ENCODE measurements at places on chromosomes 16 and 17.
A peak's percentile ranks its signal among the peaks of the same experiment; 100 is the strongest.

DNA sequence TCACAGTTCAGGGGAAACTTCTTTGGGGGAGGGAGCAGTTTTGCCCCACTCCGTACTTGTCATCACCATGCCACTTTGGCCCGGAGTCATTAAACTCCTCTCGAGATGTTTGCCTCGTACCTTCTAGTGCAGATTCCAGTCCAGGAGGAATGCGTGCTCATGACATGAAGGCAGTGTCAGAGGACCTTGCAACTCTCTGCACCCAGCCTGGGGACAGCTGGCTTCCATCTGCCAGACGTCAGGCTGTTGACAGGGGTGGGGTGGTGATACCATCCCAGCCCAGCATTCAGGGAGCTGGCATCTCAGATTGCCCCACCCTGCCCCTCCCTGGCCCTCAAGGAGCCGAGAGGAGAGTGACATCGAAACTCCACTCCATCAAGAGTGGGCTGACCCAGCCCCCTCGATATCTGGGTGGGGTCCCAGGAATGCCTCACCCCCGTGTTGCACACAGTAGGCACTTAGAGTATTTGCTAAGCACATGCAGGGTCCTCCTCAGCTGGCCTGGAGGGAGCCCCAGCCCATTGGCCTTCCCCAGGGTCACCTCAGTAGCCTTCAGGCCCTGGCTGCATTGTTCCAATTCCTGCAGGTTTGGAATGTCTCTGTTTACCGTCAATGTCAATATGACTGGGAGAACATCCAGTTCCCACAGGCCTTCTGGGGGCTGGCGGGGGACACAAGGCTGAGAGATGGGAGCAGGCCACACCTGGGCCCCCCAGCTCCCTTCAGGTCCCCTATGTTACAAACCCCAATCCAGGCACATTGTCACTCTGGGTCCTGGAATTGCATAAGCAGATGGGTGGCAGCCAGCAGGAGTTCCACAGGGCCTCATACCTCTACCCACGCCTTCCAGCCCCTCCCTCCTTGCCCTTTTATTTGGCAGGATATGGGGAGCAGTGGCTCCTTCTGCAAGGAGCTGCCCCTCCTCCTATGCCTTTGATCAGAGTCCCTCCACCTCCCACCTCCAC is 21.3 kb upstream of the EMP2 start:
- DNase-seq = no peak

- no peak for DNase-seq
Measured at GRCh38 chr17:76530095-76530723, 7.3 kb downstream of the CYGB start.

DNA sequence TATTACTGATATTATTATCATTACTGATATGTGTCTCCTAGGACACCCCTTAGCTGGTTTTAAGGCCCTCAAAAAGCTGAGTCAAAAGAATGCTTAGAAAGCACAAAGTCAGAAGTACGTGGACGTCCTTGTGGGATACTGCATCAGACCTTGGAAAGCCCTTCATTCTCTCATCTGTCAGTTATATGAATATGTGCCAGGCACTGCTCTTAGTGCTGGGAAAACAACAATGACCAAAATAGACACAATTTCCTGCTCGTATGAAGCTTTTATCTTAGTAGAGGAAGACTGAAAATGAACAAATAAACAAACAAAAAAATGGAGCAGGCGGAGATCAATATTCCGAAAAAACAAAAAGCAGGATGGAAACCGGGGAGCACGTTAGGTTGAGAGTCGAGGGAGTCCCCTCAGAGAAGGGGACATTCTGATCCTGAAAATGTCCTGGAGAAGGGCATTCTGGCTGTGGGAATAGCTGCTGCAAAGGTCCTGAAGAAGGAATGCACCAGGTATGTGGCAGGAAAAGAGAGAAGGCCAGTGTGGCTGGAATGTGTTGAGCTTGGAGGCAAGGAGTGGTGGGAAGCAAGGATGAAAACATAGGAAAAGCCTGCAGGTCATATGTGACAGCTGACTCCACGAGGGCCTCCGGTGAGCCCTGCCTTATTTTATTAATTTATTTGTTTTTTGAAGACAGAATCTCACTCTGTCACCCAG is 15.5 kb upstream of the TMEM94 start:
- DNase-seq = no peak

GRCh38 chr17:31738067-31738466 is 121.0 kb downstream of the COPRS start:
- DNase-seq = no peak

DNA sequence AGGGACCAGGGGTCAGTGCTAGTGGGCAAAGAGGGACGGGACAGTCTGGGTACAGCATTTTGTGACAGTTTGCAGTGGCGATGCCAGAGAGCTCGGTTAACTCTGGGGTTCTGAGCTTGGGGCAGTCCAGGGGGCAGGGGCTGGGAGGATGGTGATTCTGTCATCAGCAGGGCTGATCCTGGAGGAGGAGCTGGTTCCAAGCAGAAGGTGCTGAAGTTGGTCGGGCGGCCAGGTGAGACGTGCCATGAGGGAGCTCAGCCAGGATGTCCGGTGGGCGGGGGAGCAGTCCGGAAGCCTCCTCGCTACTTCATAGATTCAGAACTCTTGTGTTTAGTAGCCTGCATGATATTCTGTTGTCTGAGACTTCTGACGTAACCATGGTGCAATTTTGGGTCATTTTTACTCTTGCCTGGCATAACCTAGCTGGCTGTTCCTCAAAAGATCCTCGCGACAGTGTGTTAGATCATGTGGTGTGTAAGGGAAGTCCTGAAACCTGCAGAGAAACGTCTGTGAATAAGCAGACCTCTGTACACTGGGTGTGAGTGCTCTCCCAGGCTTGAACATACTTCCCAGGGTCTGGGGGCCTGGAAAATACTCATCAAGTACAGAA is 122.0 kb downstream of the CLEC16A start:
- no peak for DNase-seq

DNA sequence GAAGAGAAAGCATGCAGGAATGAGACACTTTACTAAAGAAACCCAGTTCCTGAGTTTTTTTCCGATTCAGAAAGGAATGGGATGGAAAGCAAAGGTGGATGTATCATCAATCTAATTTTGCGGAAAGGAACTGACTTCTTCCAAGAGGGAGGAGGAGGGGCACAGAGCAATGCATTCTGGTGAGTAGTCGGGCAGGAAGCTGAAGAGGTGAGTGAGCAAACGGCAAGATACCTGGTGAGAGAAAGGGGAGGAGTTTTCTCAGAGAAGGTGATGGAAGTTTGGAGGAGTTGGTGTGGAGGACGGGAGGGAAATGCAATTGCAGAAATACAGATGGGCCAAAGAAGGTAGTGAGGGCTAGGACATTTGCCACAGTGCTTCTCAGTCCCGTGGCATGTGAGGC is 713.2 kb downstream of the KCNJ2 start:
- DNase-seq = no peak

- DNase-seq = no peak
Measured at GRCh38 chr17:42055027-42055426, 4.6 kb upstream of the C17orf113 start.

DNA sequence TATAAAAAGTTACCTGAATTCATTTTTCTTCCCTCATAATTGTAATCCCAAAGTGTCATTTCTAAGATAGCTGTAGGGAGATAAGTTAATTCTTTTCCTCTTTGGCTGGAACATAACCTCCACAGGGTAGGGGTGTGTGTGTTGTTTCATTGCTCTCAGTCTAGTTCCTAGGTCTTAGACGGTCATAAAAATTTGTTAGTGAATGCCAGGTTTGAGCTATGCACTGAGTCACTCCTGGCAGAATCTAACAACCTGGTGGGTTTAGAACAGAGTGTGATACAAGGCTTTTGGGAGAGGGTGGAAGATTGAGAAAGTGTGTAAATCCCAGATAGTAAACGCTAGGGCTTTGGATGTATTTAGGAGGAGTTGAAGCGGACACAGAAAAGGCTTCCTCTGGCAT is 894 bp upstream of the PHKG2 start:
- no peak for DNase-seq

- DNase-seq = no peak
Measured at GRCh38 chr16:15502041-15502725, 67.8 kb downstream of the BMERB1 start.

GRCh38 chr17:39709998-39710964 is 10.4 kb downstream of the ERBB2 start:
- no peak for DNase-seq

DNA sequence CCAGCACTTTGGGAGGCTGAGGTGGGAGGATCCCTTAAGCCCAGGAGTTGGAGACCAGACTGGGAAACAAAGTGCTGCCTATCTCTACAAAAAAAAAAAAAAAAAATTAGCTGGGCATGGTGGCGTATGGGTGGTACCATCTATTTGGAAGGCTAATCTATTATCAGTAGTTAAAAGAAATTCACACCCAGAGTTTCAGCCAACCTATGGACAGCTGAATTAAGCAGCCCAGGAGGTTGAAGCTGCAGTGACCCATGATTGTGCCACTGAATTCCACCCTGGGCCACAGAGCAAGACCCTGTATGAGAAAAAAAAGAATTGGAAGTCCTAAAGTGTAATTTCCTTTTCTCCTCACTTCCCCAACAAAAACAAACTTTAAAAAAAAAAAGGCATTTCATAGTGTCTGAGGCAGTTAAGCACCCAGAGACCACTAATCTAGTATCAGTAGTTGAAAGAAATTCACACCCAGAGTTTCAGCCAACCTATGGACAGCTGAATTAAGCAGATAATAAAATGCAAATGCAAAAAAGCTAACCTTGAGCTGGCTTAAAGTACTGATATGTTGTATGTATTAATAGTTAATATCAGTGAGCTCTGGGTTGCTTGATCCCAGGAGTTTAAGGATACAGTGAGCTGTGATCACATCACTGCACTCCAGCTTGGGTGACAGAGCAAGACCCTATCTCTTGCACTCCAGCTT is 18.1 kb downstream of the CLTC start:
- DNase-seq = no peak

GRCh38 chr16:67278773-67279295 is 498 bp upstream of the PLEKHG4 start:
- DNase-seq = no peak

- DNase-seq = peak; percentile 24
Measured at GRCh38 chr16:90022209-90023077, 3.2 kb upstream of the DBNDD1 start.

- DNase-seq = no peak
Measured at GRCh38 chr16:23147666-23148065, 1.6 kb downstream of the USP31 start.

GRCh38 chr17:83171661-83172060 is 92.3 kb downstream of the METRNL start:
- DNase-seq = no peak

GRCh38 chr16:8512941-8513624 is 77.2 kb downstream of the TMEM114 start:
- DNase-seq = no peak

DNA sequence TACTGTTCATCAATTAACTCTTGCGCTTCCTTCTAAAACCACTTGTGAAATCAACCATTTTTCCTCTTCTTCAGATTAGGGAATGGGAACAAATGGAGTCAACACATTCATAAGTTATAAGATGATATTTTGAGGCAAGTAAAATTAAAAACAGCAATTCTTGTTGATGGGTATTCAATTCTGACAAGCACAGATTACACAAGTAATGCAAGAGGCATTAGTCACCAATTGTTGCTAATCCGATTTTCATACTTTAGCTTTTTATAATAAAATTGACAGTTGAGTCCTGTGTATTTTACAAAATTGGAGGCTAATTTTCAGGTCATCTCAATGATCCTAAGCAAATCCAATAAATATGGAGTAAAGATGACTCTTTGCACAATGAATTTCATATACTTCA is 918.4 kb upstream of the SOX9 start:
- no peak for DNase-seq

DNA sequence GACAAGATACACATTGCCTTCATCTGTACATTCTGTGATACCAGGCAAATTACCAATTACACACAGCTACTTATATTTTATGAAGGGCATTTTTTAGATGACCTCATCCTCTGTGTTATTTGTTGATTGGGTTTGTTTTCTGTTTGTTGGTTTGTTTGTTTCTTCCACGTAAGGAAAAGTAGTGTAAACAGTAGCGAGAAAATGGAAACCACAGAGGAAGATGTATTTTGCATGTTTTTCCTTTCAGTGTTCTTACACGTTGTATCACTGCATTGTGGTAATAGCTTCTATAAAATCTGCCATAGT is 12.9 kb downstream of the C17orf58 start:
- no peak for DNase-seq

GRCh38 chr17:16915752-16916556 is 56.0 kb downstream of the TNFRSF13B start:
- peak; percentile 78 for DNase-seq

- DNase-seq = no peak
Measured at GRCh38 chr16:12614662-12615278, 188.9 kb downstream of the CPPED1 start.

GRCh38 chr16:49542391-49542891 is 168.8 kb downstream of the C16orf78 start:
- no peak for DNase-seq

DNA sequence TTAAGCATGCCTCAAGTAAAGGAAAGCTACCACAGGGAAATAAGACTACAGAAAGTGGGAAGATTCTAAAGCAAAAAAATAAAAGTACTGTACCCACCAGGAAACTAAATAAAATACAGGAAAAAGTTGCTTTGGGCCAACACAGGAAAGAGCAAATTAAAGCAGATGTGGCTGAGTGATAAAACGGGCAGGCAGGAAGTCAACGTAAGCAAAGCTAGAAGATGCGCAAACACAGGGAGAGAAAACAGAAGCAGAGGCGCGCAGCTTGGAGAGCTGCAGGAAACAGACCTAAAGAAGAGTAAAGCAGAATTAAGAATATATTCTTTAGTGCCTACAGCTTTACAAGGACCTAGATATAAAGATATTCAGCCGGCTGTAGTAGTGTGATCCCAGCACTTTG is 21.7 kb downstream of the USP36 start:
- DNase-seq = no peak

- no peak for DNase-seq
Measured at GRCh38 chr17:55067697-55068439, 99.3 kb downstream of the STXBP4 start.

- DNase-seq = no peak
Measured at GRCh38 chr17:77446940-77447634, 306.3 kb downstream of the SEC14L1 start.

- no peak for DNase-seq
Measured at GRCh38 chr17:50039058-50039457, 16.9 kb upstream of the ITGA3 start.

- DNase-seq = no peak
Measured at GRCh38 chr17:33121272-33121671, 129.6 kb downstream of the SPACA3 start.

DNA sequence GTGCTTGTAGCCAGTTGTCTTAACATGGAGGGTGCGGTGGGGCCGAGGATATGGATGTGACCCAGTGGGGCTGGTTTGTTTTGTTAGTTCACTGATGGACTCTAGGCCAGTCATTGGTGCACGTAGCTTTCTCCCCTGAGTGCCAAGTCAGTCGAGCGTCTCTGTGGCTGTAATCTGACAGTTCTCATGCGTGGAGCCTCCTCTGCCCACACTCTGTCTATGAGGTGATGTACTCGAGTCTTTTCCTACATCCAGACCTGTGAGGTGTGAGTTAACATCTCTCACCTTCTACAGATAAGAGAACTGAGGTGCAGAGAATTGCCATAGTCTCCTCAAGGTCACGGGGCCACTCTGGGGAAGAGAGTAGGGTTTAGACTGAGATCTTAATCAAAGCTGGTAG is 90.2 kb downstream of the MARCHF10 start:
- no peak for DNase-seq

Data from NCI-H510A treated with DMSO at 0.1 percent for 48 hours (cell line).